ENCODE measurements at places on chromosomes 6 and 20.

- DNase-seq: no peak
Observed at GRCh38 chr6:131592935-131593334, 19.9 kb downstream of the ARG1 start.

DNA sequence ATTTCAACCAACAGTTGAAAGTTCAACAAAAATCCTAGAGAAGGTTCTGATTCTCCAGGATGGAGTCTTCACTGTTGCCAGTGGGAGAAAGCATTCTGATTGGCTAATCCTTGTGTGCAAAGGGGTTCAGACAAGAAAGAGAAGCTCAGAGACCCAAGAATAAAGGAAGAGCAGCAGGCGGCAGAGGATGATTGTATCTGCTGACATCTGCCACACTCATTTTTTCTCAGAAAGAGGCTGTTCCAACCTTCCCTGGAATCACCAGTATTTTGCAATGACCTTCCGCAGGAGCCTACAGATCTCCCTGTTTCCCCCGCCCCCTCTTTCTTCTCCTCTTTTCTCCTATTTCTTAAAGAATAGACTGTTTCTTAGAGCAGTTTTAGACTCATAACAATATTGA lies 376.7 kb downstream of the CDH26 start:
- DNase-seq: no peak

GRCh38 chr6:35048631-35049083 lies 92.5 kb downstream of the TCP11 start:
- DNase-seq: no peak

GRCh38 chr6:80528115-80528514 lies 421.6 kb downstream of the BCKDHB start:
- DNase-seq: no peak

GRCh38 chr20:1225783-1226654 lies at the start of gene RAD21L1:
Gene RAD21L1 (plus strand): TSS chr20:1226044. CDS start chr20:1228454, 2,410 bp downstream.
- DNase-seq: peak; percentile 48

- no peak for DNase-seq
Observed at GRCh38 chr6:137827977-137828810, 38.9 kb upstream of the TNFAIP3 start.

DNA sequence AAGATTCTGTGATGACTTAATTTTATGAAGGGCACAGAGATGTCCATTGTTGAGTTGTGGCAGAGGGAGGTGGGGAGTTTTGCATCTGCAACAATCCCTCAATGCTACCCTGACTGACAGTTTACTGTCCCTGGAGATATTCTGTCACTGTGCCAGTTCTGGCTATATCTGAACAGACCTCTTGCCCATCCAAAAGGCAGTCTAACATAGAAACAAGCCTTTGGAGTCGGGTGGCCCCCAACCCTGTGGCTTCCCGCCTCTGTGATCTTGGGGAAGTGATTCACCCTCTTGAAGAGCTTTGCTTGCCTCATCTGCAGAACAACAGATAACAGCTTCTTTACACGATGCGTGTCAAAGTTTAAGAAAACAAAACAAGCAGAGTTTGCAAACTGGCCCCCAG lies 3.8 kb upstream of the E2F1 start:
- no peak for DNase-seq

- DNase-seq: no peak
Observed at GRCh38 chr6:125598422-125598821, 151.0 kb upstream of the HEY2 start.

GRCh38 chr6:166333172-166333995 lies 9.0 kb downstream of the SFT2D1 start:
- no peak for DNase-seq

DNA sequence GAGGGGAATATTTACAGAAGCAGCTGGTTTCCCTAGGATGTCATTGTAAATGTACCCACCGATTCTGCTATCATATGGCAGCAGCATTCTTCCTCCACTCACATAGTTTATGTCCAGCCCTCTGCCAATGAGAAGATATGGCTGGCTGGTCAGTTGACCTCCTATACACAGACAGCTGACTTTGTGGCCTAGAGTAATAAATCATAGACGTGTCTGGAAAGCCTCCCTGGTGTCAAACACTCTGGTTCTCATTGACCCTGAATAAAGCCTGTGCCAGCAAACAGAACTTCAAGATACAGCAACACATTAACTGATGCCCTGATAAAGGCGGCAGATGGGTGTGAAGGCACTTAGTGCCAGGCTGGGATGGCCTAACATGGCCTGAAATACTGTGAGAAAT lies 52.6 kb downstream of the GPR63 start:
- DNase-seq: no peak

DNA sequence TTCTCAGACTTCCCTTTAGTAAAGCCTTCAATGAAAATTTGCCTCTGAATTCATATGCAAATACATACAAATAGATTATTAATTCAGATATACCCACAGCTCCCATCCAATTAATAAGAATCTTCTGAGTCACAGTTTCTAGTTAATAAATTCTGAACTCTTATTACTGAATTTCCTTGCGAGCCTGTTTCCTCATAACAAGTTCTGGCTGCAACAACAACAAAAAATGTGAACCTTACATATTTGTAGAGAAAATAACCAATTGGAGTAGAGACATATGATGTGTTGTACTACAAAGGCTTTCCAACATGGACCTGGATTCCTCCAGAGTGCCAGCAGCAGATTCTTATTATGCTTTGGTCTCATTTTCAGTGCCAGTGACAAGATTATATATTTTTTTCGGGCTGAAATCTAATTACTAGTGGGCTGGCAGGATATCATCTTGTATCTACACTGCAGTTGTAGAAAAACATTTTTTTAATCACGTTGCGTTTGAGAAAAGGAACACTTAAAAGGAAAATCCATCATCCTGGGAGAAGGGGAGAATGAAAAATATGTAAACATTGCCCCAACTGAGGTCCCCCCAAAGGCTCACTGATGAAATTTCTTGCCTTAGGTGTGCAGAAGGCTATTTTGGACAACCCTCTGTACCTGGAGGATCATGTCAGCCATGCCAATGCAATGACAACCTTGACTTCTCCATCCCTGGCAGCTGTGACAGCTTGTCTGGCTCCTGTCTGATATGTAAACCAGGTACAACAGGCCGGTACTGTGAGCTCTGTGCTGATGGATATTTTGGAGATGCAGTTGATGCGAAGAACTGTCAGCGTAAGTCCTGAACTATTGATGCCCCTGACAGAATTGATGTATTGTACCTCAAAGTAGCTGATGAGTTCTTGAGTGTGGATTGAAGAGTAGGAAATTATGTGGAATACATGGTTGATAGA lies 404.6 kb downstream of the LAMA2 start:
- no peak for DNase-seq

DNA sequence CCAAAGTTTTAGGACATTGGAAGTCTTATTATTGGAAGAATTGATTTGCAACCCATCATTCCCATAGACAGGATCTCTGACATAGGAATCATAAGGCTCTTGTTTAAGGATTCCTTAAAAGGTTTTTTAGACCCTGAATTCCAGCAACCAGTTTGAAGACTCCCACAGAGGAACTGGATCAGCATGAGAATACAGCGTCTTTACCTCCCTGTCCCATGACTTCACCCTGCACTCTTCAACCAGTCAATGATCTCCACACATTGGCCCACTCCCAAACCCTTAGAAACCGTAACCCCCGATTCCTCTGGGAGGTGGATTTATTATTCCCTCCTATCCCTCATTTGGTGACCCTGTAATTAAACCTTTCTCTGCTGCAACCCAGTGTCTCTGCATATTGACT lies 150.7 kb upstream of the PLCB4 start:
- DNase-seq: no peak

GRCh38 chr20:12086359-12086758 lies 168.7 kb downstream of the BTBD3 start:
- DNase-seq: no peak

GRCh38 chr6:24126586-24127192 lies 674 bp downstream of the NRSN1 start:
- no peak for DNase-seq

DNA sequence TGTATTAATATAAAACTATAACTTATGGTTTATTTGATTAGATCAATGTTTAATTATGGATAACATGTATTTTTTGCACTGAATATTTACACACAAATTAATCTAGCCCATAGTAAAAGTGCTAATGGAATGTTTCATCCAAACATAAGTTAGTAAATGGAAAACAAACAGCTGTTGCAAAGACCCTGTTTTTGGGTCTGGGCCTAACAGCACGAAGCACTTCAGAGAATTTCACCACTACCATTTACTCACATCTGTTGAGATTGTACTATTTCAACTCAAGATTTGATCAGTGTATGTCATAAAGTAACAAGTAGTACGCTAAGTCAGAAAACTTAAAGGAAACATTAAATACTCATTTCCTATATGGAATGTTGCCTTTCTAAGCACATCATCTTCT lies 359.6 kb downstream of the LAMA2 start:
- no peak for DNase-seq

DNA sequence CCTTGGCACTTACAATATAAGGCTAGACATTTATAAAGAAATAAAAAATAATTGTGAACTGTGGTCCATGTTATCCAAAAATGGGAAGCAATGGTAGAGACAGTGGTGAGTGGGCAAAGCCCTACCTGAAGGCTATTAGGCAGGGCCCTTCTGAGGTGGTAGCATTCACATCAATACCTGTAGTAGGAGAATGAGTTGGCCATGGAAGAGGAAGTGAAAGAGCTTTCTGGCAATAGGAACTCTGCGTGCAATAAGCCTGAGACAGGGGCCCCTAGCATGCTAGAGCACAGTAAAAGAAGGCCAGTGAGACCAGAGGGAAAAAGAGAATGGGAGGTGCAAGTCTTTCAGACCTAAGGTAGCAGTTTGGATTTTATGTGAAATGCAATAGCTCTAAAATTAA lies 754.5 kb downstream of the PTPRT start:
- no peak for DNase-seq

DNA sequence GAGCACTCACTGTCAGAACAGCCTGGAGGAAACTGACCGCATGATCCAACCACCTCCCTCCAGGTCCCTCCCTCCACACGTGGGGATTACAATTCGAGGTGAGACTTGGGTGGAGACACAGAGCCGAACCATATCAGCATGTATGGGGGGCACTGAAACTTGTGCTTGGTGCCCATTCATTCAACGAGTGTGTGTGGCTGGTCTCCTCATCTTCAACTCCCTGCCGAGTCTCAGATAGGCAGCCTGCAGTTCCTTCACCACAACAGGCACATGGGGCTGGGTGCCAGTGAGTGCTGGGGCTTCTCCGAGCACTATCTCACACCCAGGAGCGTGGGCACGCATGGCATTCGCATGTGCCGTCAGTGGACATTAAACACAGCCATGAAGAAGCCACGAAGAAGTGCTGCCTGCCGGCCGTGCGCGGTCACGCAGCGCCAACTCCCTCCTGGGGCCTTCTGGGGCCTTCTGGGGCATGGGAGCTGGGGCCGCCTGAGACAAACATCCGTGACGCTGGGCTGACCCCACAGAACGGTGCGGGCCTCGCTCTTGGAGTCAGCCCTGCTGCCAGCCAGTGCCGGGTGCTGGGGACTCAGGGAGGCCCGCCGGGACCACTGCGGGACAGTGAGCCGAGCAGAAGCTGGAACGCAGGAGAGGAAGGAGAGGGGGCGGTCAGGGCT lies 714 bp upstream of the RTEL1 start:
- no peak for DNase-seq

- no peak for DNase-seq
Observed at GRCh38 chr6:25329161-25329817, 50.1 kb downstream of the CARMIL1 start.

GRCh38 chr6:62980093-62980492 lies 231.2 kb upstream of the FKBP1C start:
- DNase-seq: no peak

DNA sequence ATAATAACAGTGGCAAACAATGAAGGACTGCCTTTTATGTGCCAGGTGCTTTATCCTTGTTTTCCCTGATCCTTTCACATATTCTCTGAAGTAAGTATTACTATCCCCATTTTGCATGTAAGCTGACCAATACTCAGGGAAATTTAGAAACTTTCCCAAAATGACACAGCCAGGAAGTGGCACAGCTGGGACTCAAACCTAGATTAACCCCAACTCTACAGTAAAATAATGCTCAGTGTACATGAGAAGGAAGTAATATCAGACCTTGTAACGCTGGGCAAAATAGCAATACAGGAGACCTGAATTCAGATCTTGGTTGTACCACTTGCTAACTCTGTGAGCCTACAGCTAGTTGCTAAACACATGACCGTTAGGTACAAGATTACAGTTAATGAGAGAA lies 26.8 kb upstream of the NRSN1 start:
- no peak for DNase-seq

GRCh38 chr6:149560736-149561135 lies 5.4 kb upstream of the GINM1 start:
- DNase-seq: no peak

- no peak for DNase-seq
Observed at GRCh38 chr6:34771727-34772126, 14.4 kb downstream of the SNRPC start.

DNA sequence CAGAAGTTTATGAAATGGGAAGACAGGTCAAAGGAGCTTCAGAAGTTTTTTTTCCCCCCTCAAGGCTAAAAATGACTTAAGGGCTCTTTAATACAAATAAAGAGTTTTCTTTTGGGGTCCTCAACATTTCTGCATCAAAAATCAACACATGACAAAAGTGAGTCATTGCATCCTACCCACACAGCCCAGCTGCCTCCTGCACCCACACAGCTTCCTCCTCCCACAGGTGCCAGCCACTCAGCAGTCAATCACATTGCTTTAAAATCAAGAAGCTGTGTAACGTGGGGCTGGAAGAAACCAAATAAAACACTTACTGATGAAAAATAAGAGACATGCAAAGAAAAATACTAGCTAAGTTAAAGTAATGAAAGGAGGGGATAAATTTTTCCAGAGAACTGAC lies 68.5 kb downstream of the MAP3K5 start:
- DNase-seq: no peak

DNA sequence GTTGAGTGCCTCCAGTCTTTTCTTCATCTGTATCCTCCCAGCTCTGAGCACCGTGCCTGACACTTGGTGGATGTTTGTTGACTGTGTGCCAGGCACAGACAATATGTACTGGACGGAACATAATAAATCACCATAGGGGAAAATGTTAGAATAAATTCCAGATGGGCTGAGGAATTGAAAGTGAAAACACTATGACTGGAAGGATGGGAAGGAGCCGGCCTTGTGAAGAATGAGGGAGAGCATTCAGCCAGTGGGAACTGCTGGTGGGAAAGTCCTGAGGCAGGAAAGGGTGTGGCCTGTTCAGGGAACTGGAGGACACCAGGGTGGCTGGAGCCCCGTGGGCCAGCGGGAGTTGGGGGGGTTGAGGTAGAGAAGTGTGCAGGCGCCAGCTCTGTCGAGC lies 75.4 kb downstream of the MTHFD1L start:
- DNase-seq: no peak

DNA sequence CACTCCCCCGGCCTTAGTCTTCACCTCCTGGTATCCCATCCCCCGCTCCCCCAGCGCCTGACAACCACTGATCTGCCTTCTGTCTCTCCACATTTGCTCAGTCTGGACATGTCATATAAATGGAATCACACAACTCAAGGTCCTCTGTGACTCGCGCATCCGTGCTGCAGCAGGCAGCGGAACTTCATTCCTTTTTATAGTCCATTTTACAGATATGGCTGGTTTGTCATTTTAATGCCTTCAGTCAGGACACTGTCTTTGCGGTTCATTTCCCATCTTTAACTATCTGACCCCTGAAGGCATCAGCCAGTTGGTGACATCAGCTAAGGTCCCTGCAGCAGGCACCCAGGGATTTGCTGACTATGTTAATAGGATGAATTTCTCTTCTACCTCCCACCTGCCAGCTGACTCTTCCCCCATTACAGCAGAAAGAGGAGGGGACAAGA lies 125.7 kb downstream of the ZMYND8 start:
- DNase-seq: no peak

GRCh38 chr20:60804918-60805630 lies 447.0 kb upstream of the CDH4 start:
- no peak for DNase-seq

- DNase-seq: no peak
Observed at GRCh38 chr6:77463308-77463860, at the start of gene HTR1B. Gene HTR1B (minus strand): TSS chr6:77463491. CDS start chr6:77463403, 88 bp downstream.

GRCh38 chr20:6623989-6624388 lies 143.5 kb upstream of the BMP2 start:
- no peak for DNase-seq

Measured in pulmonary artery endothelial cell (primary cell).